ENCODE measurements at places on chromosomes 16 and 17. TPM values are rescaled to one million over a fixed set of nuclear protein-coding genes. Genes with fewer than 3 reads are reported as not detected.

The ZNF768 gene
- total RNA-seq, result 11.7 TPM

The SGSH gene
- total RNA-seq, result 15.7 TPM

The TMEM106A gene
- total RNA-seq, result 15.3 TPM

The SHISA9 gene
- total RNA-seq, result 0.19 TPM

The TMC8 gene
- total RNA-seq, result 2.0 TPM

Measured in subcutaneous adipose tissue (tissue), 4 donors.